Upper lobe of right lung (tissue), 1 donor: ENCODE measurements at places on chromosomes 1 and 21. TPM values are rescaled to one million over a fixed set of nuclear protein-coding genes. Genes with fewer than 3 reads are reported as not detected.

Gene KIF2C
- total RNA-seq: 0.93 TPM

Gene FCAMR
- total RNA-seq: not detected

Gene CNKSR1
- total RNA-seq: 21.6 TPM

Gene FAM20B
- 44.0 TPM for total RNA-seq

Gene C1orf226
- 7.1 TPM for total RNA-seq

DNA sequence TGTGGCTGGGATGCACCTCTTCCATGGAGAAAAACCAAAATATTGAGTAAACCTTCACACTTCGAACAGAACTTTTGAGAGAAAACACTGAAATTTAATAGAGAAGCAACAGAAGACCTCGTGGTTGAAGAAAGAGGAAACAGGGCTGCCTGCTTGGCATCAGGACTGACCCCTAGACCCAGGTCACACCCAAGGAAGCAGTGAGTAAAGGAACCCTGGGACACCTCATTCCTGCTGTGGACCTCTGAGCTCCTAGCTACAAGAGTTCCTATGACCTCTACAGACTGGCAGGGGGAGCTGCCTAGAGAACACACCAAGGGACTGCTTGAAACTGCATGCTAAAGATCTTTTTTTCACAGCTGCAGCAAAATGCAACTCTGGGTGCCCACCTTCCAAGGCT, 67.8 kb downstream of the FASLG start:
- H3K27ac ChIP-seq: no peak overlapping the region
- H3K4me3 ChIP-seq: no peak overlapping the region
- no peaks in the 10 kb centered on the region for H3K36me3 ChIP-seq

DNA sequence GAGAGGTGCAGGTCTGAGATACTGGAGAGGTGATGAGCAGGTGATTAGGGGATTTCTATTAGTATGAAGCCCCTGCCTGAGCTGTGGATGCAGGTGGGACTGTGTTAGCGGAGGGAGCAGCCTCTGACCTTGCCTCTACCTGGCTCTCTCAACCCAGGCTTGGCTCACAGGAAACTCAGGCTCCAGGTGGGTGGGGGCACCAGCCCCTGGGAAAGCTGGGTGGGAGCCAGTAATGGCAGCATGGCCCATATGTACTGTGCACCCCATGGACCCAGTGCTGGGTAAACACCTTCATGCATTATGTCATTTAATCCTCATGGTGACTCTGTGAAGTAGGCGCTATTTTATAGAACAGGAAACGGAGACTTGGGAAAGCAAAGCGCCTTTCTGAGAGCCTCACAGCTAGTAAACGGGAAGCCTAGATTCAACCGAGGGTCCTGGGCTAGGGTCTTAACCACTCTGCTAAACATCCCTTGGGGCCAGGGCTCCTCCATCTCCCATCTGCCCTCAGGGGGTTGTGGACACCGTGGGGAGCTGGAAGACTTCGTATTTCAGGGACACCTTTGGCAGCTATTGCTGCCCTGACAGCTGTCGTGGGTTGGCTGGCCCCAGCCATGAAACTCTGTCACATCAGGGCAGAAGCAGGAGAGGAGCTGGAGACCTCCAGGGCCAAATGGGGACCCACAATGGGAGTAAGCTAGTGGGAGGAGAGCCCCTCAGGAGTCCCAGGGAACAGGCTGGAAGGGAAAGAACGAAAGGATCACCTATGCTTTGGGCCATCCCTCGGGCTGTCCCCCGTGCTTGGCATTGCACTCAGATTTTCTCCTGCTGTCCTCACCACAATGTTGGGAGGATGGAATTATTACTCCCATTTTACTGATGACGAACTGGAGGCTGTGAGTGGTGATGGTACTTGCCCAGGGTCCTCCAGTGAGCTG, 59.6 kb upstream of the CSF3R start:
- no peak overlapping the region for H3K27ac ChIP-seq
- H3K4me3 ChIP-seq: no peak overlapping the region
- no peaks in the 10 kb centered on the region for H3K36me3 ChIP-seq
- H3K27me3 ChIP-seq: peaks cover 4% of the 10 kb centered on the region
- no peaks in the 10 kb centered on the region for H3K4me1 ChIP-seq
- DNase-seq: peak; percentile 40

DNA sequence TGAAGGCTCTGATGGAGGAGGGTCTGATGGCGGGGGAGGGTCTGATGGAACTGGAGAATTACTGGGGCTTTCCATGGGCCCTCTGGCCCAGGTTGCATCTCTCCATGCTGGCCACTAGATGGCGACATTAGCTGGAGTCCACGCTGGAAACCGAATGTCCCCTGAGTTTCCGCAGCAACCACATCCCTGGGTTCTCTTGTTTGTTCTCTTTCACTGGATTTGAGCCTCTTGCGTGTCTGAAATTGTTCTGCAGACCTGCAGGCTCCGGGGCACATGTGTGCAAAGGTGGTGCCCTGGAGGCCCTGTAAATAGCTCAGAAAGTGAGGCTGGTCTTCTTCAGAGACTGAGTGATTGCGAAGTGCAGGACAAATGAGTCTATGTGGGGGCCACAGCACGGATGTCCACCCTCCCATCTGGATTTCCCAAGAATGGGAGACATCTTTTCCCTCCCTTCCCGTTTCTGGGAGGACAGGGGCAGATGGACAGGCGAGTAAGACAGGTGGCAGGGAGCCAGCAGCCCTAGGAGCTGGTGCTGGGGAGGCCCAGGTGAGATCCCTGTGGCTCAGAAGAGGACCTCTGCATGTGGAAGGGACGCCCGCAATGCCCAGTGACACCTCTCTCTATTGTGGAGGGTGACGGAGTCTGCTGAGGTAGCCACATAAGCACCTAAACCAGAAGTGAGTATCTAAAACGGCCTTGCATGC, 73.2 kb upstream of the ABCG1 start:
- DNase-seq: peak; percentile 67
- H3K27me3 ChIP-seq: no peaks in the 10 kb centered on the region
- no peak overlapping the region for H3K4me3 ChIP-seq
- no peak overlapping the region for H3K27ac ChIP-seq

DNA sequence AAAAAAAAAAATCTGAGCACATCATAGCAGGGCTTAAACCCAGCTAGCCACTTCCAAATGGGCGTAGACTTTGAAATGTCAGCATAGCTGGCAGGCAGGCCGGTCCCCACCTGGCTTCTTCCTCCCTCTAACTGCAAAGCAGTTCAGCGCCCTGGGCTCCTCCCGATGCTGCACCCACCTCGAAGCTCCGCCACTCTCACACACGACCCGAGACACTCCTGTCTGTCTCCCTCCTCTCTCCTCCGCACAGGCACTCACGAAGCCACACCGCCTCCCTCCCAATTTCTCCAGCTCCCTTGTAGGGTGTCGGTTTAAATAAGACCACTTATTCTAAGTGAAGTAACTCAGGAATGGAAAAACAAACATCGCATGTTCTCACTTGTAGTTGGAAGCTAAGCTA, 301.3 kb downstream of the NPHP4 start:
- no peak overlapping the region for H3K27ac ChIP-seq
- no peak for DNase-seq
- no peak overlapping the region for H3K4me3 ChIP-seq
- no peaks in the 10 kb centered on the region for H3K36me3 ChIP-seq
- no peaks in the 10 kb centered on the region for H3K4me1 ChIP-seq

GRCh38 chr1:202589190-202589930, 120.9 kb downstream of the SYT2 start:
- peak overlapping the region; percentile 74 for H3K27ac ChIP-seq
- DNase-seq: no peak
- H3K4me3 ChIP-seq: no peak overlapping the region

GRCh38 chr1:29541631-29542030, 305.3 kb downstream of the PTPRU start:
- no peaks in the 10 kb centered on the region for H3K4me1 ChIP-seq
- peak; percentile 22 for DNase-seq
- no peaks in the 10 kb centered on the region for H3K36me3 ChIP-seq

DNA sequence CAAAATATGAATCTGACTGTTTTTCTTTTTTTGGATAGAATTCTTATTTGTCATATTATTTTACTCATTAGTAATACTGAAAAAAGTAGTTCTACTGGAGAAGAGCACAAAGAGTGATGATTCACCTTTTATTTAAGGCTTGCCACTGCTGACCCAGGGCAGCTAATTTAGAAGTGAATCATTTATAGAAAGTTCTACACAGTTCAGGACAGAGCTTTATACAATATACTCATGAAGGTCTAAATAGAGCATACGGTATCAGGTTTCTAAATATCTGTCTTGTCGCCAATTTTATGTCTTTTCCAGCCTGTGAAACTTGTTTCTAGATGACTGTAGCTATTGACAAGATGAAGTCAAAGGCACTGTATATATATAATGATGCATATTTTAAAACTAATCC, 25.0 kb downstream of the GIPC2 start:
- H3K36me3 ChIP-seq: no peaks in the 10 kb centered on the region
- H3K4me1 ChIP-seq: no peaks in the 10 kb centered on the region
- no peaks in the 10 kb centered on the region for H3K27me3 ChIP-seq
- H3K4me3 ChIP-seq: no peak overlapping the region
- DNase-seq: no peak
- H3K27ac ChIP-seq: no peak overlapping the region

- no peaks in the 10 kb centered on the region for H3K36me3 ChIP-seq
- H3K27ac ChIP-seq: no peak overlapping the region
- no peak overlapping the region for H3K4me3 ChIP-seq
- no peaks in the 10 kb centered on the region for H3K27me3 ChIP-seq
- H3K4me1 ChIP-seq: peaks cover 7% of the 10 kb centered on the region
Measured at GRCh38 chr1:92538048-92538412, 51.3 kb upstream of the GFI1 start.

- DNase-seq: no peak
- H3K27ac ChIP-seq: no peak overlapping the region
- no peak overlapping the region for H3K4me3 ChIP-seq
- no peaks in the 10 kb centered on the region for H3K36me3 ChIP-seq
- H3K27me3 ChIP-seq: no peaks in the 10 kb centered on the region
Measured at GRCh38 chr1:33805988-33806387, 57.9 kb upstream of the HMGB4 start.

- H3K4me1 ChIP-seq: no peaks in the 10 kb centered on the region
- H3K27ac ChIP-seq: no peak overlapping the region
- no peaks in the 10 kb centered on the region for H3K27me3 ChIP-seq
- DNase-seq: no peak
- peaks cover 89% of the 10 kb centered on the region for H3K36me3 ChIP-seq
- H3K4me3 ChIP-seq: no peak overlapping the region
Measured at GRCh38 chr1:207328004-207328403, 6.5 kb downstream of the CD55 start.

DNA sequence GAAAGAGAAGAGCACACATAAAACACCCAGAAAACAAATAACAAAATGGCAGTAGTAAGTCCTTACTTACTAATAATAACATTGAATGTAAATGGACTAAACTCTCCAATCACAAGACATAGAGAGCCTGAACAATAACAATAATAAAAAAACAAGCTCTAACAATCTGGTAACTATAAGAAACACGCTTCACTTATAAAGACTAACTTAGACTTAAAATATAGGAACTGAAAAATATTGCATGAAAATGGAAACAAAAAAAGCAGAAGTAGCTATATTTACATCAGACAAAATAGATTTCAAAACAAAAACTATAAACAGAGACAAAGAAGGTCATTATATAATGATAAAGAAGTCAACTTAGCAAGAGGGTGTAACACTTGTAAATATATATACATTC, 83.1 kb upstream of the LYPLAL1 start:
- H3K27ac ChIP-seq: no peak overlapping the region
- H3K4me3 ChIP-seq: no peak overlapping the region
- no peaks in the 10 kb centered on the region for H3K27me3 ChIP-seq
